ENCODE measurements at places on chromosomes 16 and 17.

GRCh38 chr17:57257195-57257894, 1.0 kb downstream of the MSI2 start:
- DNase-seq = peak; percentile 27

- no peak for DNase-seq
Measured at GRCh38 chr17:71273441-71273840, 847.4 kb upstream of the SOX9 start.

DNA sequence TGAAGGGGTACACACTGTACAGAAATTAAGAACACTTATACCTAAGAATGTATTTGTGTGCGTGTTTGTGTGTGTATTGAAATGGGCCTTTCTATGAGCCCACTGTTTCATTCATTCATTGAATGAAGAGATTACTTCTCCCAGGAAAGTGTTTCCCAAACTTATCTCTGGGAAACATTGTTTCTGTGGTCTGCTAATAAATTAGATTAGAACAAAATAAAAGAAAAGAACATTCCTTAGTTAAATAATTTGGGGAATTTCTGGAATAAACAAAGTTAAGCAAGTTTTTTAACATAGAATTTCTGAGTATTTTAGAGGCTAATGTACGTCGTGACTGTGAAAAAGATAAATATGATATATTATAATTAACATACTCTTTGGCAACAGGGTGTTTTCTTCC, 402.4 kb upstream of the CDH11 start:
- DNase-seq = no peak

GRCh38 chr17:50607522-50608175, 27.0 kb upstream of the ABCC3 start:
- DNase-seq = no peak

DNA sequence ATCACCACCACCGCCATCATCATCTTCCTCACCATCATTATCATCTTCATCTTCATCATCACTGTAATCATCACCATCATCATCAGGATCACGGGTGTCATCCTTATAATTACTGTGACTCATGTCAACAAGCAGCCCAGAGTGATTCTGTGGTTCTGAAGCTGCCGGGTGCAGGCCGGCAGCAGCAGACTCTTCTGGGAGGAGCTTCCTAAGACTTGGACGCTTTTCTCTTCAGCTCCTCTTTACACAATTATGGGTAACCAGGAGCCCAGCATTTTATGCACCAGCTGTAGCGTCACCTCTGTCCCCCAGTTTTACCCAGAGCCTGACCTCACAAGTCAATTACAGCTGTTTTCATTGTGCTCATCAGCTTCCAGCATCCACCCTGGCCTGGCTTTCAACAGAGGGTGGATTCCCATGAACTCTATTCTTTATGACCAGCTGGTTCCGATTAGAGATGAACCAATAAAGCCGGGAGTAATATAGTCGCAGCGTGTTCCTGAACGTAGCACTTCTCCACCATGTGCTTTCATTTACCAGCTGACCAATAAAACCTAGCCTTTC, 275.8 kb downstream of the FOXL1 start:
- DNase-seq = no peak

GRCh38 chr17:62995377-62995885, 29.4 kb downstream of the TANC2 start:
- DNase-seq = no peak

DNA sequence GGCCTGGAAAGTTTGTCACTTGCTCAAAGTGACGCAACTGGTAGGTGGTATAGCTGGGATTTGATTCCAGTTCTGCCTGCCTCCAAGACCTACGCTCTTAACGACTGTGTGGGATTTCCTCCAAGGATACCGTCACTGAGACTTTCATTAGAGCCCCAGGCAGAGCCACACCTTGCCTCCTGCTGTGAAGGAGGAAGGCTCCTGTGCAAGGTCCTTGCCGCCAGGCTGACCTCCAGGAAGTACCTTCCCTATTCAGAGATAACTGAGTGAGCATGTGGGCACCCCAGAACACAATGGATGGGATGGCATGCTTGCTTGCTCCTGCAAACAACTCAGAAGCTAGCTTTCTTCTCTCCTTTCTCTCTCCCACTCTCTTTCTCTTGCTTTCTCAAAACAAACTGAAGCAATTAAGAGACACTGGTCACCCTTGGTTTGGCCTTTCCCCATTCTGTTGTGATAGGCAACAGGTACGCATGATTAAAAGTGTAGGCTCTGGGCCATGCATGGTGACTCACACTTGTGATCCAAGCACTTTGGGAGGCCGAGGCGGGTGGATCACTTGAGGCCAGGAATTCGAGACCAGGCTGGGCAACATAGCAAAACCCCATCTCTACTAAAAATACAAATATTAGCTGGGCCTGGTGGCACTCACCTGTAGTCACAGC, 30.7 kb downstream of the CACNG3 start:
- DNase-seq = no peak

DNA sequence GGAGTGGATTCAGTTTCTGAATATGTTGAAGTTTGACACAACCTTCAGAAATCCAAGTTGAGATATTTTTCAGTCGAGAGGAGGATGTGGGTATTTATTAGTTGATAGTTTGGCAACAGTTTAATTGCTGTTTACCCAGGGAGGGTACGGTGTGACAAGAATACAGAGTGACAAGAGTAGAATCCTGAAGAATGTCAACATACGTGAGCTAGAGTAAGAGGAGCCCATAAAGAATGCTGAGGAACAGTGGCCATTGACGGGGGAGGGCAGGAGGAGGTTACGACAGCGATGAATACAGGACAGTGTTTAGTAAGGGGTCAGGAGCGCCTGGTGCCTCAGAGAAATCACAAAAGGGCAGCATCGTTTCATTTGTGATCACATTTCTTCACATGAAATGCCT, 76.5 kb downstream of the AATF start:
- no peak for DNase-seq

DNA sequence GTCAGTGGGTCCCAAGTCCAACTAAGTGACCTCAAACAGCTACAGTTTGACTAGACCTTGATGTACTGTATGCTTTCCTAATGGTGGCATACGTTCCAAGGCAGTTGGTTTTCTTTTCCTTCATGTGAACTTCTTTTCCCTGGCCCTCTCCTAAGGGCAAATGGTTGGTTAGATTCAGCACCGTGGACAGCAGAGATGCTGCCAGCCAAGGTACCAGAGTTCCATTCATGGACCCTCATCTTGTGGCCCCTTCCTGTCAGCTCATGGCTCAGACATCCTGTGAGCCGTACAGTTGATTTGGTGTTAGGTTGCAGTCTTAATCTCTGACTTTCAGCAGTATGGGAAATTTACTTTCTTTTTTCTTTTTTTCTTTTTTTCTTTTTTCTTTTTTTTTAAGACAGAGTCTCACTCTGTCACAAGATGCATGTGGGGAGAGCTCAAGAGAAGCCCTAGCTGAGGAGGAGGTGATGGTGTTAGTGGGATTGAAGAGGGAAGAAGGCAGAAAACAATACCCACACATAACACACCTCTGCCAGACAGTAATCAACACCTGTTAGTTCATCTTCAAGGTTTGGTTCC, 122.4 kb downstream of the USP31 start:
- no peak for DNase-seq

GRCh38 chr16:28279006-28279405, 13.3 kb upstream of the SBK1 start:
- DNase-seq = no peak

DNA sequence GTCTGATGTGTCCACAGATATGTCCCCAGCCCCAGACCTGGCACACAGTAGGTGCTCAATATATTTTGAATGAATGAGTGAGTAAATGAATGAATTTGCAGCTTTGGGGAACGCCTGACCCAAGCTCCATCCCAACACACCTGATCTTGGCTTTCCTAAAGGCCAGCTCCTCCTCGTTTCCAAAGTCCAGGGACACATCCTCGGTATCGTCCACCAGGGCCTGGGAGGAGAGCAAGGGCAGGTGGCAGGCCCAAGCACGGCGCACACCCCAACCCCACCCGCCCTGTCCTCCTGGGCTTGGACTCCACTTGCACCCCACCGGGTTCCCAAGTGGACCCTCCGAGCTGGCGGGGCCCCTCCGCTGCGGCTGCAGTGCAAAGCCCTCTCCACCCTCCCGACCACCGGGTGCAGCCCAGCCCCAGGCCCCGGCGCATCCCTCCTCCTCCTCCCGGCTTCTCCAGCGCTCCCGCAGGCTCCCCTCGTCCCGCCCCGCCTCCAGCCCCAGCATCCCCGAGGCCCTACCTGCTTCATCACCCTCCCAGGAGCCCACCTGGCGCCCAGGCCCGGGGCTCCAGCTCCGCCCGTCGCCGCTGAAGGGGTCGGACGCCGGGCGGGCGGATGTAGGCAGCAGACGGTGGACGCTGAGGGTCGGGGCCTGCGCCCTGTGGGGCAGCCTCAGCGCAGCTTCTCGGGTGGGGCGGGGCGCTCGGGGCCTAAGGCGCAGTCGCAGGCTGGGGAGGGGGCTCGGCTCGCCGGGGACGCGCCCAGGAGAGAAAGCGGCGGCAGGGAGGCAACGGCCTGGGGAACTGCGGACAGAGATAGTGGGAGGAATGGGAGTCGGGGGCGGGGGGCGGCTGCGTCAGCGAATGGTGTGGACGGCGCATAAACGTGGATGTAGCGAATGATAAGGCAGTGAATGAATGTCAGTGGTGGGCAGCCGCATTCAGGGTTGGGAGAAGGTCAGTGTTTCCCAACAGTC, at the start of gene TVP23A:
TSS of gene TVP23A (minus strand) at position 832 of the 979 bp plus-strand sequence. CDS start at position 531, 301 bp downstream.
- no peak for DNase-seq

DNA sequence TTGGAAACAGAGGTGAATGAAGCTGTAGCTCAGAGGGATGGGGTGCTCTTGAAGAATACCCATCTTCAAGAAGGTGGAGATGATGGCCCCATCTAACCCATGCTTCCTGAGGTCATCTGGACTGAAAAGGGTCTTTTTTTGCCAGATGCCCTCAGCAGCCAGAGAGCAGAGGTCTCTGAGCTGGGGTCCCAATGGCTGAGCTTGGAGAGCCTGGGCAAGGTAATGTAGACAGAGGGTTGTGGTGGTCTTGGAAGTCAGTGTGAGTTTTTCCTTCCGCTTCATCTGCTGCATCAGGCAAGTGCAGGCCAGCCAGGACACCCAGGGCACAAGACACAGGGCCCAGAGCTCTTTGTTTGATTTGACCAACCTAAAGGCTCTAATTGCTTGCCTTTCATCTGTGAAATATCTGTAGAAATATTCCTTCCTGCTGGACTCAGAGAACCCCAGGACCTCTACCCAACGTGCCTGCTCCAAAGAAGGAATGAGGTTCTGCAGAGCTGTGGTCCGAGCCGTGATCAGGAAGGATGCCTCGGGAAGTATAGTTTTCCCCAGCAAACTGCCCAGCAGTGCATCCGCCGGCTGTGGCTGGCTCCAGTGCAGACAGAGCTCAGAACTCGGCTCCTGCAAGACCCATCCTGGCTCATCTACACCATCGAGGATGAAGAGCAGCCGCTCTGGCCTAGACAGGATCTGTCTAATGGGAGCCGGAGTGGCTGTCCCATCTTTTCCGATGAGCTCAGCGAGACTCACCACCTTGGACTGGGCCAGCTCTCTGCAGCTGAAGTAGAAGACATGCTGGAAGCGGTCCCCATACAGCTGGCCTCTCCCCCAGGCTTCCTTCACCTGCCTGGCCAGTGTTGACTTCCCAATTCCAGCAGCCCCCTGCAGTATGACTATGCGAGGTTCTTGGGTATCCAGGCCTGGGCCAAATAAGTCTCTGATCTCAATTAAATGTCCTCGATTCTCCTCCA, 25.2 kb downstream of the NLRP1 start:
- no peak for DNase-seq

DNA sequence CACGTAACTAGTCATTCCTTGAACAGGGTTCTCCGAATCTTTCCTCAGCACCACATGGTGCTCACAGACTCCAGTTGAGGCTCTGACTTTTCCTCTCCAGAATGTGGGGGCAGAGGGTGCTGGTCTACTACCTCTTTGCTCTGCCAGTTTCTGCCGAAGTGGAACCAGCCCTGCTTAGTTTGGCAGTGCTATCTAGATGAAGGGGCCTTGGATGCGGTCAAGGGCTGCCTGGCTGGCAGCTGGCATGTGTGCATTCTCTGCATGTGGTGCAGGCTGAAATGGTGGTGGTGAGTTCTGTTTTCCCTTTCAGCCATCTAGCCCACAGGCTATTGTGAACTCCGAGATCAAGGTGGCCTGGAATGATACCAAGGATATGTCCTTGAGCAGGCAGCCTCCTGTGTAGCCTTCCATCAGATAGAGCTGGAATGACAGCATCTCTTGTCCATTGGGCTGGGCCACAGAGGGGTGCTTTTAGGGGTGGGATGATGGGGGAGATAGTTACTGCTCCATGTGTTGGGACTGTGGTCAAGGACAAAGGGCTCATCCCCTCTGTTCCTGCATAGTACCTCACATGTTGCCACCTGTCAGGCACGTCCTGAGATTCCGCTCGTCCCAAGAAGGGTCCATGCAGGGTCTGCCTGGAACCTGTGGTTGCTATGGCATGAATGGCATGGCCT, 2.0 kb downstream of the DYNLL2 start:
- no peak for DNase-seq

GRCh38 chr16:89143911-89144675, 27.5 kb upstream of the CDH15 start:
- no peak for DNase-seq

- DNase-seq = no peak
Measured at GRCh38 chr17:40021451-40021971, 6.3 kb downstream of the CSF3 start.

- no peak for DNase-seq
Measured at GRCh38 chr17:60926466-60927183, 249.0 kb downstream of the BCAS3 start.
